ENCODE measurements at places on chromosomes 5 and 9.

GRCh38 chr5:40669606-40670390 is 9.9 kb upstream of the PTGER4 start:
- no peak for DNase-seq

GRCh38 chr5:76701298-76701697 is 14.6 kb upstream of the F2R start:
- peak; percentile 95 for DNase-seq

GRCh38 chr9:95509851-95510708 is 6.7 kb downstream of the PTCH1 start:
- DNase-seq, result no peak

DNA sequence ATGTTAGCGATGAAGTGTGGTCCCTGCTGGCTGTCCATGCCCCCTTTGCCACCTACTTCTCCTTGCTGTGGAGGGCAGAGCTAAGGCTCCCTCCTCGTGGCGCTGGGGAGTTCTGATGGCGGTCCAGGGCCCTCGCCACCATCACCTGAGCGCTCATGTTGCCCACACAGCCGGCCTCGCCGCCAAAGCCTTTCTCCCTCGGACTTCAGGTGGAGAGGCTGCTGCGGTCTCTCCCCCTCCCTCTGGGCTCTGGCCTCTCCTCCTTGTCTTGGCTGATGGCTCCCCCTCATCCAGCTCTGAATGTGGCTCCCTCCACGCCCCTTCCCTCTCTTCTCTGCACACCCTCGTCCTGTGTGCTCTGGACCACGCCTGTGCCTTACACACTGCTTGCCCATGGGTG is 14.5 kb upstream of the LPCAT1 start:
- no peak for DNase-seq

- no peak for DNase-seq
Observed at GRCh38 chr5:6734781-6735180, 21.5 kb downstream of the TENT4A start.

DNA sequence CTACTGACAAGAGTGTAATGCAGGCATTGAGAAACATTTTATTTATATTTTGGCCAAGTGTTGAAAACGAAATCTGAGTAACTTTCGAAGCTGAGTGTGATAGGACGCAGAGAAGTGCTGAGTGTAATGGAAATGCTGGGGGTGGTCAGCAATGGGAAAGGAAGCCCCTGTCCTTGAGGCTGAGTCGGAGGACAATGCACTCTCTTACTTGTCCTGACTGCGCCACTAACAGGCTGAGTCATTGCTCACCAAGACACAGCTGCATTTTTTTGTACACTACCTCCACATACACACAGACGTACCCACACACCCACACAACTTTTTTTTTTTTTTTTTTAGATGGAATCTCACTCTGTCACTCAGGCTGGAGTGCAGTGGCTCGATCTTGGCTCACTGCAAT is 637.7 kb downstream of the SLCO4C1 start:
- DNase-seq, result no peak

DNA sequence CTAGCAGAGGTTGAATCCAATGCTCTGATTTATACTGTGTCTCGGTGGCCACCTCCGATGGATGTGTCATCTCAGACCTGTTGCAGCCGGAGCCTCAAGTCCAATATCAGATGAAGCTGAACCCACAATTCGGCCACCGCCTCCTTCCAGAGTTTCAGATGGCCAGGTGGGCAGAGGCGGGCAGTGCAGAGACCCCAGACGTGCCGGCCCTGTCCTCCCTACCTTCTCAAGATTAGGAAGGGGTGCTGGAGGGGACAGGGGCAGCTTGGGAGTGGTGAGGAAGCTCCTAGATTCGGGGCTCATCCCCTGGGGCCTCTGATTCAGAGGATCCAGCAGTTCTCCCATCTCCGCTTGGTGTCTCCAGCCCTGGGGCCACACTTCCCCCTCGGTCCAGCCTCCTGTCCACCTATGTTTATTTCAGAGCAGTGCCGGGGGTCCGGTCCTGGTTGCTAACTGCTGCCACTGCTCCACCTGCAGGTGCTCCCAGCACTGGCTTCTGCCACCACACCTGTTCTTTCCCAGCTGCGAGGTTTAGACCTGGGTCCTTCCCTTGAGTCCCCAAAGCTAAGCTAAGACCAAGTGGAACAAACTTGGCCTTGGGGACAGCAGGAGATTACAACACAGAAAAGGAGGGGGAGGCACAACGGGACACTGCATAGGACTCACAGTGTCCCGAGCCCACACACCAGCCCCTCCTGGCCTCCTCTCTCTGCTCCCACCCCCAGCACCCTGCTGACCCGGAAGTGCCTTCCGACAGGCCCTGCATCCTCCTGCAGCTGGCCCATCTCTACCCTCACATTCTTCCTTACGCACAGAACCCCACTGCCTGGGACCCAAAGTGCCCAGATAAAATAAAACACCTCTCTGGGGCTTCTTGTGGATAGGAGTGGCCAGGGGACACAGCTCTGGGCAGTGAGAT is 81.6 kb downstream of the NTNG2 start:
- no peak for DNase-seq

- no peak for DNase-seq
Observed at GRCh38 chr5:102974177-102974576, 145.8 kb downstream of the GIN1 start.

GRCh38 chr9:120393386-120394057 is 186.4 kb downstream of the CDK5RAP2 start:
- peak; percentile 41 for DNase-seq

- no peak for DNase-seq
Observed at GRCh38 chr9:102038006-102038405, 299.6 kb upstream of the GRIN3A start.

- no peak for DNase-seq
Observed at GRCh38 chr5:54385994-54386393, 69.5 kb upstream of the HSPB3 start.

GRCh38 chr9:88319936-88320747 is 68.1 kb upstream of the SPIN1 start:
- DNase-seq, result no peak

DNA sequence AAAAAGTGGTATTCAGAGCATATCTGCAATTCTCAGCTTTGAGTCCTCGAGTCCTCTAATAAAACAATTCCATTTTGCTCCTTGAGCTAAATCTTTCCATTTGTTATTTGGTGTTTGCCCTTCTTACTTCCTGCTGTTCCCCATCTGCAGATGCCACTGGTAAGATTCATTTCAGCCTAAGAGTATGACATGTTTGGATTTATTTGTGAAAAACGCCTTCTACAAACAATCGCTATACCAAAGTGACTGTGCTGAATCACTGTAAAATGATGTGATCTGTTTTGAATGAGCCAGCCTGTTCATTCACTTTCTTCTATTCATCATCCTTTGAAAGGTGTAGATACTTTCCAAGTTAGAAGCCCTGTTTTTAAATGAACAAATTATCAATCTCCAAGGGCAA is 27.7 kb downstream of the KCTD16 start:
- DNase-seq, result no peak

DNA sequence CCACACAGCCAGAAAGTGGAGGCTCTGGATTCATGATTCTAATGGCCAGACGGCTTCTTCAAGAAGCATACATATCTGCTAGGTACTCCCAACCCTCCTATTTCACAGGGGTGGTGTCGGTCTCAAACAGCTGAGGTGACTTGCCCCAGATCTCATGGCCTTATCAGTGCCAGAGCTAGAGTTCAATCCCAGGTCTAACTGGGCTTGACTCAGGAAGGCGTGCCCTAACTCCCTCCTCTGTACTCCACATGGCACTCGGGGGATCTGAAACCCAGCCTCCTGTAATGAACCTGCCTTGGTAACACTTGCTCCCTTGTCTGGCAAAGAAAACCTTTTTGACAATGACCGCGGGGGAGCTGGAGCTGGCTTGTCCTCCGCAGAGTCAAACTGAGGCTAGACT is 2.1 kb downstream of the QRFP start:
- no peak for DNase-seq

DNA sequence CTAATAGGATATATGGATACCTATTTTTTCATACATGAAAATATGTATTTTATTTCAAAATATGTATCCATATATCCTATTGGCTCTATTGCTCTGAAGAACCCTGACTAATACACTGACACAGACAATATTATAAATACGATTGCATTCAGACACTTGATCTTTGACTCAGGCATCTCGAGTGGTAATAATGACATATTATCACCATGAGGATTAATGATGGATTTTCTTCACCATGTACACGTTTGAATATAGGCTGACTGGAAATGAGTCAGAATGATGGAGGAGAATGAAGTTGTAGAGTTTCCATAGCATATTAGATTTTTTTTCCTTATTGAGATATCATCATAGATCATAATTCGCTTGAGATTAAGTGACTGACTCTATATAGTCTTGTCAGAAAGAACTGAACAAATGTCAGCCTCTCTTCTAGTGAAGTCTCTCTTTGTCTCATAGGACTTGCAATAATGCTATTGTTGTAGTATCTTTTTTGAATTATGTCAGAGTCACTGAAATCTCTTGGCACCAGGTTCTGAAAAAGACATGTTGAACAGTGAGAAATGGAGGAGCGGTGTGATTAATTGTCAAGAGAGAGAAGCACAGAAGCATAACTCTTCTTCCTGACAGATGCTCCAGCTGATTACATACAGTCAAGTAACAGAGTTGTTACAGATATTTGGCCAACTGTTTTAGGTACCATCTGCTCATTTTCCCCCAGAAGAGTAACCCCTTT is 41.4 kb upstream of the SLCO6A1 start:
- DNase-seq, result peak; percentile 38

GRCh38 chr9:107523539-107523938 is 34.0 kb upstream of the KLF4 start:
- DNase-seq, result no peak

DNA sequence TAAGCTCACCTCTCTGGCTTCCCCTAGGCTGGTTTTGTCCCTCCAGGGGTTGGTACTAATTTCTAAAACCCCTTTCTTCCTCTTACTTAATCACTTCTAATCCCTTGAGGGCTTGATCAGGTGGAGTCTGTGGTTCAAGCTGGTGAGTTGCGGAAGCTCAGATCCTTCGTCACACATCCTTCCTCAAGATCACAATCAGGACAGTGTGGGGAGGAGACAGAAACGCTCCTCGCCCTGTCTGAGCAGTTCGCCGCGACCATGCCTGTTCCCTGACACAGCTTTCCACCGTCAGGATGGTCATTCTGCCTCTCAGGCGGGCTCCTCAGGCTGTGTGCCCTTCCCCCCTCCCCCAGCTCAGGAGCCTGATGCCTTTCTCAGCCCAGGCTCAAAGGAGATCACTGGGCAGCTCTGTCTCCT is 24.3 kb downstream of the CPLX2 start:
- no peak for DNase-seq

DNA sequence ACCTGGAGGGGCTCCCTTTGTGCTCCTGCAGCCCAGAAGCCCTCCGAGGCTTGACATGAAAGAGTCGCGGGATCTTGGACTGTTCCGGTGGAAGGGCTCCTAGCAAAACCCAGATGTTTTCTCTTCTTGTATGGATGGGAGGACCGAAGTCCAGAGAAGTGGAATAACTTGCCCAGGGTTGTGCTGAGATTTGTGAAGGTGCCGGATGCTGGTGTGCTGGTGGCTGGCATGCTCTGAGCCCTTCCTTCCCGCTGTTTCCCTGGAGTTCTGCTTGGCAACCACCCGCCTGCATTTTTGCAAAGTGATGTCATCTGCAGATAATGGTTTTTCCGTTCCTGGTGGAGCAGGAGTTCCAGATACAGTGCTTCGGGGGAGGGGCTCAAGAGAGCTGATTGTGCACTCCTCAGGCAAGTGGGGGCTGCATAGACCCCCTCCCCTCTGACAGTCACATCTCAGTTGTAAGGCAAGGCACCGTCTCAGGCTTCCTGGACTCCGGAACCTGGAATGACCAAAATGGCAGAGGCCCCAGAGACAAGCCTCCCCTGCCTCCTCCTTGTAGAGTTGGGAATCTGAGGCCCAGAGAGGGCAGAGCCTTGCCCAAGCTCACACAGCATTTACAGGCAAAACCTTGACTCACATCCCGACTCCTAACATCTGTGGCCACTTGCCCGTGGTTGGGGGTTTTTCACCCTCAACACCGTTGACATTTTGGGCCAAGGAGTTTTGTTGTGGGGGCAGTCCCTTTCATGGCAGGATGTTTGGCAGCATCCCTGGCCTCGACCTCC is 157.0 kb downstream of the RGS3 start:
- peak; percentile 92 for DNase-seq

GRCh38 chr5:140634103-140634502 is 1.1 kb upstream of the CD14 start:
- no peak for DNase-seq

DNA sequence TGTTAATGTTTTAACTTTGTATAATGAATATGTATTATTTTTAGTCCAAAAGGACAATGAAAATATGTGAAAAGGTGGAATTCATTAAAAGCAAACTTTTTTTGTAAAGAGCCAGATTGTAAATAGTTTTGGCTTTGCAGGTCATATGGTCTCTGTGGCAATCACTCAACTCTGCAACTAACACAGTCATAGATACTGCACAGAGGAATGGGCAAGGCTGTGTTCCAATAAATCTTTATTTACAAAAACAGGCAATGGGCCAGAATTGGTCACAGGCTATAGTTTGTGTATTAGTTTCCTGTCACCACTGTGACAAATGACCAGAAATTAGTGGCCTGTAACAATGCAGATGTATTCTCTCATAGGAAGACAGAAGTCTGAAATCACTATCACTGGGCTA is 125.4 kb upstream of the PTCH1 start:
- DNase-seq, result peak; percentile 13

DNA sequence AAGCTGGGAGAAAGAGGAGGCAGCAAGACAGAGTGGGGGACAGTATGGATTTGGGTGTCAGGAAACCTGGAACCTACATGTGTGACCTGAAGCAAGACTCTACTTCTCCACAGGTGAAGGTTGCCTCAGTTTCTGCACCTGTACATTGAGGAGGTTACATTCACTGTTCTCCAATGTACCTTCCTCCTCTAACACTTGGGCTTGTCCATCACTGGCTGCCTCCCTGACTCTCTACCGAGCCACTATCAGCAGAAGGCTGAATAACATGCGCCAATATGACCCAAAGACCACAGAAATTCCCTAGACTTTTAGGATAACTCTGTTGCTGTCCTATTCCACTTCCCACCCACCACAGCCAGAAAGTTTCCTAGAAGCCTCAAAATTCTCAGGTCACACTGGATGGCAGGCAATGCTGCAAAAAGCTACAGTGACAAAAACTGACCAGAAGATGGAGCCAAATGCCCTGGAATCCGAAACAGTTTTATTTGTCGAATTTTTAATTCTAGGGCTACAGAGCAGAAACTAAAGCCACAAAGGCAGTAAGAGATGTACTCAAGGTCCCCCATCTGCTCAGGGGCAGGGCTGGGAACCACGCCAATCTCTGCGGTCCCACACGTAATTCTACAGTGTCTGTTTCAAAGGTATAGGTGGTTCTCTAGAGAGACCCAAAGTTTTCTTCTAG is 64.4 kb downstream of the FAM114A2 start:
- DNase-seq, result peak; percentile 53

- DNase-seq, result no peak
Observed at GRCh38 chr9:95341293-95341962, 23.9 kb upstream of the FANCC start.

DNA sequence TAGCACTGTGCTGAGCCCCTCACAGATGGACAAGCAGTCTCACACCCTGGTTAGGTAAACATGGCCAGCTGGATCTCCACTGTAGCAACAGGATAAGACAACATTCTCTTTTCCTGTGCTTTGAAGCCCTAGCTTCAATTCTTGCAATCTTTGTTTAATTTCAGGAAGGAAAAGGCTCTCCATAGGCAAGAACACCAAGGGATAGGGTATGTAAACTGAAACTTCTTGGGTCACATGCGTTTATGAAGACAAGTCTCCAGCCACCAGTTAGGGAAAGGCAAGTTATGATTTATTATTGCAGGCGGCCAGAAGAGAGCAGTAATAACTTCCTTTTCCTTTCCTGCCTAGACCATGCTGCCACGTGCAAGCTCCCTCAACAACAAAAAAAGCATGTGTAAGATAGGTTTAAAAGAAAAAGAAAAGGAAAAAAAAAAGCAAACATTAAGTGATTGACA is 50.1 kb upstream of the POU5F2 start:
- peak; percentile 16 for DNase-seq

Measured in fibroblast of upper back skin (primary cell).